ENCODE measurements at places on chromosomes 7 and 10.

- DNase-seq: peak; percentile 94
Observed at GRCh38 chr7:75856536-75856935, 22.3 kb upstream of the RHBDD2 start.

- DNase-seq: peak; percentile 53
Observed at GRCh38 chr10:26881600-26882331, 21.0 kb upstream of the ABI1 start.

DNA sequence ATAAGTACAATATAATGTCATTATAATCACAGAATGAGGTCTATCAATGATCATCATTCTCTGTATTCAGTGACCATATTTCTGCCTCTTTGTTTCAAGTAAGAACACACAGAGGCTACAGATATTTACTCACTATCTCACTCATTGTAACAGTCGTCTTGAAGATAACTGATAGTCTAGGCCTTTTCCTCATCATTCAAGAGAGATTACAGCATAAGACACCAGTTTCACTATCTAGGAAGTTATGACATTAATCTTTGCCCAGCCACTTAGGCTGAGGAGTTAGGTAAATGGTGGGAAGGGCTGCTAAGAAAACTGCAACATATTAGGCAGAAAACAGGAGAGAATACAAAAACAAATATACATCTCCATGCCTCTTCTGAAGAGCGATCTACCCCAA lies 125.3 kb downstream of the CHCHD3 start:
- DNase-seq: no peak

DNA sequence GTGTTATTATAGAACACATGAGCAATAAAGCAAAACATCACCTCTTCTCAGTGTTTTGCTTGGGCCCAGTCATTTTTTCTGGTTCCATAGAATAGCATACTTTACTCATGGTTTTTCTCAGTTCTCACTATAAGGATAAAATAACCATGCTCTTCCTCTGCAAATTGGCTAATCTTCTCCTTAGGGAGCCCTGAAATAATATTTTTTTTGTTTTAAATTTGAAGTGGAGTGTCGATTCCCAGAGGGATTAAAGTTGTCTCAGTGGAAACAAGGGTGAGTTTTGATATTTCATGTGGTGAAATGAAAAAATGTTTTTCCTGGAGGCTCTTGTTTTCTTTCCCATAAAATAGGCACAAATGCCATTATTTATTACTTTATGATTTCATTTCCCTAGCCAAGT lies 127.3 kb downstream of the NOC3L start:
- no peak for DNase-seq

- no peak for DNase-seq
Observed at GRCh38 chr7:119943942-119944600, 328.9 kb upstream of the KCND2 start.

- no peak for DNase-seq
Observed at GRCh38 chr10:72688208-72688651, 3.7 kb upstream of the MCU start.

- no peak for DNase-seq
Observed at GRCh38 chr7:2540133-2540532, 15.2 kb downstream of the BRAT1 start.
